ENCODE measurements at places on chromosomes 7 and 10.

- ATAC-seq, result no peak
Measured at GRCh38 chr7:105289704-105290103, 99.0 kb downstream of the SRPK2 start.

- ATAC-seq, result no peak
Measured at GRCh38 chr7:132526111-132526740, 50.0 kb downstream of the PLXNA4 start.

- no peak for ATAC-seq
Measured at GRCh38 chr10:15740261-15740660, 20.5 kb upstream of the ITGA8 start.

DNA sequence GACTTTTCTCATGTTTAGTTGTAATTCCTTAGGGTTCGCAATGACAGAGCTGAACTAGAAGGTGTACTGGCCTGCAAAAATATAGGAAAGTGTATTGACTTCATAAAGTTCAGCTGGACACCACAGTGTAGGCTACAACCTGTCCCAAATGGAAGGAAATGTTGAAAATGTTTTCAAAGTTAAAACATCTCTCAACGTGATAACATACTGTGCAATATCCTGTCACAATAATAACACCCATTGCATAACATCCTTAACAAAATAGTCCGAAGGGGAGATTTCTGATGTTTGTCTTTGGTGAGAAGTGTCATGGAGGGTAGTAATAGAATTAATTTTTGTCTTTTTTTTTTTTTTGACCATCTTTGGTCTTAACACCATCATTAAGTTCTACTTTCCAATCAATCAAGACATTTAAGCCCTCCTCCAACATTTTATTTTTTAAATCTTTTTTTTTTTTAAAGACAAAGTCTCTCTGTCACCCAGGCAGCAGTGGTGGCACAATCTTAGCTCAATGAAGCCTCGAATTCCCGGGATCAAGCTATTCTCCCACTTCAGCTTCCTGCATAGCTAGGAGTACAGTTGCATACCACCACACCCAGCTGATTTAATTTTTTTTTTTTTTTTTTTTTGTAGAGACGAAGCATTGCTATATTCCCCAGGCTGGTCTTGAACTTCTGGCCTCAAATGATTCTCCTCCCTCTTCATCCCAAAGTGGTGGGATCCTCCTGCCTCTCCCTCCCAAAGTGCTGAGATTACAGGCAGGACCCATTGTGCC is 45.7 kb downstream of the DYNC1I1 start:
- ATAC-seq, result no peak
